Central memory CD8-positive, alpha-beta T cell (primary cell): ENCODE measurements at places on chromosomes 12 and 14.

GRCh38 chr12:65624554-65625086 lies 199.7 kb upstream of the HMGA2 start:
- DNase-seq, result no peak

GRCh38 chr14:30849354-30849753 lies 25.0 kb upstream of the COCH start:
- DNase-seq, result no peak

DNA sequence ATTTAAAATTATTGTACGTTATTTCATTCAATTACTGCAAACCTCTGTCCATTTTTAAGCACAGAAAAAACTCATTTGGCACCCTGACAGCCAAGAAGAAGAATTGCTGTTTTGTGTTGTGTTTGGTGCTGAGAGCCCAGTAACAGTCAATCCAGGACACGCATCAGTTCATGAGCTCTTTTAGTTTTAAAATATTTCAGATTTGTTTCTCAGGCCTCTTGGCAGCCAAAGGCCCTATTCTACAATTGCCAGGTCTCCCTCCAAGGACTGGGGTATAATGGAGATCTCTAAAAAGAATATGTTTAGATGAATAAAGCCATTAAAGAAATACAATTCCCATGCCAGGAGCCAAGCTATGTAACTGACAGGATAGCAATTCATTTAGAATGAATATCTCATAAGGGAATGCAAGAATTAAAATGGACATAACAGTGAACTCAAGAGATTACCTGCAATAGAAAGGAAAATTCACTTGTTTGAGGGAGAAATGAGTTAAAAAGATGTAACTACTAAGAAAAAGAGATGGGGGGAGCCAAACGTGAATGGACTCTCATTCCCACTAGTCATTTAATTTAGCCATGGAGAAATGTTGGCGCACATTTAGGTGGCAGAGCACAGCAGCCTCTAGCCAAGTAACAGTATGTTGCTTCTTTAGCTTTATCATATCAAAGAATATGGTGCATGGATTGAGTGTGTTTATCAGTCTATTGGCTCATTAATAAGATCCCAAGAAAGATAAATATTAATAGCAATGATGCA lies 140.6 kb upstream of the PELI2 start:
- no peak for DNase-seq

DNA sequence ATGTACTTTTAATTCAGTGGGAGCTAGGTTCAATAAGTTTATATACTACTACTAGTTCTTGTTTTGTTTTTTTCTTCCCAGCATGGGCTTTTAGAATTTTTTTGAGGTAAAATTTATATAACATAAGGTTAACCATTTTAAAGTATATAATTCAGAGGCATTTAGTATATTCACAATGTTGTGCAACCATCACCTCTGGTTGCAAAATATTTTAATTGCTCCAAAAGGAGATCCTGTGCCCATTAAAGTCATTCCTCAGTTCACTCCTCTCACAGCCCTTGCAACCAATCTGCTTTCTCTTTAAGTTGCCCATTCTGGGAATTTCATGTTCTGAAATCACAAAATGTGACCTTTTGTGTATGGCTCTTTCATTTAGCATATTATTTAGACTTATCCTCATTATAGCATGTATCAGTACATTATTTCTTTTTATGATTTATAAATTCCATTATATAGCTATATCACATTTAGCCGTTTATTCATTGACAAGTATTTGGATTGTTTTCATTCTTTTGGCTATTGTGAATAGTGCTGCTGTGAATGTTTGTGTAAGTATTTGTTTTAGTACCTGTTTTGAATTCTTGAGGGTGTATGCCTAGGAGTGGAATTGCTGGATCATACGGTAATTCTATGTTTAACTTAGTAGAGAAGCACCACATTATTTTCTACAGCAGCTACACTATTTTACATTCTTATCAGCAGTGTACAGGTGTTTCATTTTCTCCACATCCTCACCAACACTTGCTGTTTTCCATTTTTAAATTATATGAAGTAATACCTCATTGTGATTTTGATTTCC lies 59.1 kb downstream of the ARHGAP5 start:
- DNase-seq, result no peak

DNA sequence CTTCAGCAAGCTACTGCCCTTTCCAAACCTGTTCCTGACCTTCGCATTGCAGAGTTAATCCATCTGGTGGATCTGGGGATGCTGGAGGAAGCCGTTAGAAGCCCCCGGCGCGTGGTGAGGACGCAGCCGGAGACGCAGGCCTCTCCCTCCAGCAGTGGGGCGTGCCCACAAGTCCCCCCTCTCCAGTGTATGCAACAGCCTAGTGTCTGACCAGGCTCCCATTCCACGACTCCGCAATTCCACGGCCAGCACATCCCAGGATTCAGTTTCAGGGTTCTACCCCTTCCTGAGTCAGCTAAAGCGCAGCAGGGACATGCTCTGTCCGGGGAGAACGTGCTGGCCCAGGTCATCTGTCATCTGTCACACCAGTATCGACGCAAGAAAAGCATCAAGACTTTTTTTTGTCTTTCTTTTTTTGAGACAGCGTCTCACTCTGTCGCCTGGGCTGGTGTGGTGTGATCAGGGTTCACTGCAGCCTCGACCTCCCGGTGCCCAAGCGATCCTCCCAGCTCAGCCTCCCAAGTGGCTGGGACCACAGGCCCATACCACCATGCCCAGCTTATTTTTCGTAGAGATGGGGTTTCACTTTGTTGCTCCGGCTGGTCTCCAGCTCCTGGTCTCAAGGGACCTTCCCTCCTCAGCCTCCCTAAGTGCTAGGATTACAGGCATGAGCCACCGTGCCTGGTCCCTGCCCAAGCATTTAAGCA lies 8.0 kb upstream of the DYNC1H1 start:
- DNase-seq, result no peak

- DNase-seq, result no peak
These were observed 13.4 kb upstream of the PCNX1 start for GRCh38 chr14:70893858-70894291.

DNA sequence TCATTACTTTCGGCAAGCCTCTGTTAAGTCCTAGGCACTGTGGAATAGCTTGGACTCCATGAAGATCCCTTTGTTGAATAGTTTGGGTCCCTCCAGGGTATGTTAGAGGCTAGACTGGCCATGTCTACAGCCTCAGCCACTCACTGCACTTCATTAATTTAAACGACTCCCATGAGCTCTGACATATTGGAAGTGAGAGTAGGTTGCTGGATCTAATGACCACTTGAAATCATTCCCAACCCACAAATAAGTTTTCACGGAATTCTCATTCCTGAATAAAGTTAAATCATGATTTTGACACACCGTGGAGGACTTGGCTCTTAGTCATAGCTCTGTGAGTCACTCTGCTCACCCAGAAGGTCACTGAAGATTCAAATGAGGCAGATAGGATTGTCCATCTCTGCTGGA lies 21.4 kb upstream of the APPL2 start:
- DNase-seq, result no peak

DNA sequence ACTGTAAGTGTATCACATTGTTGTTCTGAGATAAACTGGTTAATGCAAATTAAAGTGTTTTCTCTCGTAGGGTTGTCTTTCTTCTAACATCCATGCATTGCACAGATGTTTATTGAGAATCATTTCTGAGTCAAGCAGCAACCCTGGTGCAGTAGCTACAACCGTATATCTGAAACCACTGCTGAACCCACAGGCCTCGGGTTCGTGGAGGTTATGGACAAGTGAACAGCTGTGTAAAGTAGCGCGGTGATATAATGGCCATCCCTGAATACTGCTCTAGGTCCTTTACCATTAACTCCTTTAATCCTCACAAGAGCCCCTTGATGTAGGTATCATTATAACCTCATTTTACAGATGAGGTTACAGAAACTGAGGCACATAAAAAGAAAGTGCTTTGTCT lies 486.1 kb upstream of the TMEM132C start:
- no peak for DNase-seq
